Myometrial cell (primary cell): ENCODE measurements at places on chromosomes 1 and 21. TPM values are rescaled to one million over a fixed set of nuclear protein-coding genes. Genes with fewer than 3 reads are reported as not detected.

Gene FHAD1
- 1.6 TPM in 1 of 2 replicates, not detected in the other for total RNA-seq

Gene RAB7B
- 6.2 and 6.3 TPM in 2 replicates for total RNA-seq

Gene C1orf50
- total RNA-seq, result 2.6 and 3.0 TPM in 2 replicates

Gene ARHGAP30
- total RNA-seq, result not detected in 2 replicates

Gene HES2
- not detected in 2 replicates for total RNA-seq

Gene RAB42
- total RNA-seq, result 3.4 and 13.5 TPM in 2 replicates

Gene KRTAP21-2
- not detected in 2 replicates for total RNA-seq

Gene SLC2A5
- 3.5 and 4.1 TPM in 2 replicates for total RNA-seq

Gene CCDC181
- total RNA-seq, result 0.86 and 1.1 TPM in 2 replicates

Gene DIO1
- not detected in 2 replicates for total RNA-seq

Gene OR2G6
- total RNA-seq, result not detected in 2 replicates

Gene KRTAP20-2
- not detected in 2 replicates for total RNA-seq

Gene APOBEC4
- total RNA-seq, result not detected in 2 replicates

Gene RAP1GAP
- not detected in 2 replicates for total RNA-seq

Gene KRTAP8-1
- not detected in 2 replicates for total RNA-seq

Gene A3GALT2
- total RNA-seq, result not detected in 2 replicates

Gene DDR2
- total RNA-seq, result 109 and 122 TPM in 2 replicates

Gene OR2L8
- total RNA-seq, result not detected in 2 replicates

Gene AIRE
- not detected in 2 replicates for total RNA-seq

Gene ABL2
- total RNA-seq, result 11.8 and 23.2 TPM in 2 replicates

Gene AGMAT
- 4.3 and 9.7 TPM in 2 replicates for total RNA-seq

Gene SYCP1
- total RNA-seq, result not detected in 2 replicates
